ENCODE measurements at places on chromosomes 1 and 21.

DNA sequence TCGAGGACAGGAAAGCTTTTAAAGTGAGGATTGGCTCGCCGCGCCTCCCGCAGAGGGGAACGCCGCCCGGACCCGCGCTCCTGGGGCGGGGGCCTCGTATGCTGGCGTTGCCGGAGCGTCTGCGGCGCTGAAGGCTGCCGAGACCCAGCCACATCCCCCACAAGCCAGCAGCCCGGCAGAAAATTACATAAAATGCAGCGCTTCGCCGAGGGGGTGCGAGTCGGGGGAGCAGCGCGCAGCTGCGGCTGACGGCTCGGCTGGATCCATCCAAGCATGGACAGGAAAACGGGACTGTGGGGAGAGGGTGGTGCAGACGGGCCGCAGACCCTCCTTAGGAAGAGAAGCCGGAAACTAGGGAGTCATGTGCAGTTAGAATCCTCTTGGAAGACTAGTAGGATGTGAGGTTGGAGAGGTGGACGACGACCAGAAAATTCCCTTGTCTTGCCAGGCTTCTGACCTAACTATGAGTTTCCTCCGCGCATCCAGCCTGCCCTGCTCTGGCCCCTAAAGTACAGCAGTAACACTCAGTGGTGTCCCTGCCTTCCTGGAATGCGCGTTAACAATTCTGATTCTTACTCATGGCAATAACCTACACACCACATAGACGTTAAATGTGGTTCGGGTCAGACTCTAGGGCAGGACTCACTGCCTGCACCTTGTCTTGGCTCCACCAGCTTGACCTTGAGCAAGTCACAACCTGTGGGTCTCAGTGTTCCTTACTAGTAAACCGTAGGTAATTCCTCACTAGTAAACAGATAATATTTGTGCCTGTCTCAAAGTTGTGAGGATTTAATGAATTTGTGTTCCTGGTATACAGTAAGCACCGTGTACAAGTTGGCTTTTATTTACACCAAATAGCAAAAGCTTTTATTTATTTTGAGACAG, 953 bp upstream of the BRWD1 start:
- peak; percentile 49 for DNase-seq
- peak overlapping the region; percentile 91 for H3K4me3 ChIP-seq
- peaks cover 4% of the 10 kb centered on the region for H3K36me3 ChIP-seq
- H3K27me3 ChIP-seq: no peaks in the 10 kb centered on the region

DNA sequence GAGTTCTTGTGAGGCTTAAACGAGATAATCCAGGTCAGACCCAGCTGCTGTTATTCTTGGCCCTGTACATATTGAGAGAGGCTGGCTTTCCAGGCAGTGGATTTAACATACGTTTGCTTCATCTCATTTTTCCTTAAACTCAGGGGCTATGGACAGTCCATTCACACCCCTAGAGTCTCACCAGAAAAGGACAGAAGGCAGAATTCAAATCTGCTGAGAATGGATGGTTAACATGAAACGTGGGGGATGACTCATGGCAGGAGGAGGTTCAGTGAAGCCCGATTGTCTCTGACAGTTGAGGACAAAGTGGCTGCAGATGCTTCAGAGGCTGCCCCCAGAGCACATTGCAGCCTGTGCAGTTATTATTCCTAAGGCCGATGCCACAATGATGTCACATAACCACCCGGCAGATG, 39.5 kb downstream of the TGFB2 start:
- H3K4me3 ChIP-seq: no peak overlapping the region
- H3K4me1 ChIP-seq: no peaks in the 10 kb centered on the region
- DNase-seq: no peak
- no peak overlapping the region for H3K27ac ChIP-seq
- H3K27me3 ChIP-seq: peaks cover 34% of the 10 kb centered on the region

DNA sequence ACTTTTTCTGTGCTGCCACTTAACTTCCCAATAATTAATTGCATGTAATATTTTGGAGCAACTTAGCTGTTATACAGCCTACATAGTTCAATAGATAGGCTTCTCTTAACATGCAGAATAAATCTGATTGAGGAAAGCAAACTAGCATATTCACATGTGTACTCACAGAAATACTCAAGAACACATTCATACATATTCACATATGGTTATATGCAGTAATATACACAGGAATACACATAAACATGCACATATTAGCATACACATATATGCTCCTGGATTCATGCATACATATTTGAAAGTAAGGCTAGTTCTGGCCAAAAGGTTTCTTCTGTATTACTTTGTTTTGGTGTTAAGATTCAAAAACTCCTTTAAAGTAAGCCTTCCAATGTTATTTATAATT, 73.1 kb downstream of the HMCN1 start:
- no peaks in the 10 kb centered on the region for H3K36me3 ChIP-seq
- no peak overlapping the region for H3K27ac ChIP-seq
- no peak overlapping the region for H3K4me3 ChIP-seq
- no peaks in the 10 kb centered on the region for H3K27me3 ChIP-seq
- no peaks in the 10 kb centered on the region for H3K4me1 ChIP-seq

- H3K4me1 ChIP-seq: peaks cover 40% of the 10 kb centered on the region
- peak overlapping the region; percentile 82 for H3K27ac ChIP-seq
- peaks cover 3% of the 10 kb centered on the region for H3K27me3 ChIP-seq
- no peak overlapping the region for H3K4me3 ChIP-seq
- H3K36me3 ChIP-seq: no peaks in the 10 kb centered on the region
Observed at GRCh38 chr1:63903947-63904610, 130.3 kb downstream of the ROR1 start.

DNA sequence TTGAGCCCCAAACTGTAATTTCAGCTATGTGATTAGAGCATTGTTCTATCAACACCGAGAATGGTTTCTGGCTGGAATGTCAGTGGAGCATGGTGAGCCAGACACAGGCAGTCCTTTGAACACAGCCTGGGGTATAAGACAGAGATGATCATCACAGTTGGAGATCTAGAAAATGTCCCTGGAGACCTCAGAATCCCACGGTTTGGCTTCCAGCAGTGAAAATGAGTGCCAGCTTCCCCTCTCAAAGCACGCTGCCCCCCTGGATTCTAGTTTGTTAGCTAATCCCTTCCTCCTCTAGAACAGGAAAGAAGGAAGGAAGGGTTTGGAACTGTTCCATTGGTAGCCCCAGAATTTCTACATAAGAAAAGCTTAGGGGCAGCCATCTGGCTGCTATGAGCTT, 59.9 kb upstream of the JAK1 start:
- peaks cover 3% of the 10 kb centered on the region for H3K36me3 ChIP-seq
- no peak overlapping the region for H3K4me3 ChIP-seq
- DNase-seq: no peak
- H3K27ac ChIP-seq: no peak overlapping the region
- H3K27me3 ChIP-seq: no peaks in the 10 kb centered on the region

DNA sequence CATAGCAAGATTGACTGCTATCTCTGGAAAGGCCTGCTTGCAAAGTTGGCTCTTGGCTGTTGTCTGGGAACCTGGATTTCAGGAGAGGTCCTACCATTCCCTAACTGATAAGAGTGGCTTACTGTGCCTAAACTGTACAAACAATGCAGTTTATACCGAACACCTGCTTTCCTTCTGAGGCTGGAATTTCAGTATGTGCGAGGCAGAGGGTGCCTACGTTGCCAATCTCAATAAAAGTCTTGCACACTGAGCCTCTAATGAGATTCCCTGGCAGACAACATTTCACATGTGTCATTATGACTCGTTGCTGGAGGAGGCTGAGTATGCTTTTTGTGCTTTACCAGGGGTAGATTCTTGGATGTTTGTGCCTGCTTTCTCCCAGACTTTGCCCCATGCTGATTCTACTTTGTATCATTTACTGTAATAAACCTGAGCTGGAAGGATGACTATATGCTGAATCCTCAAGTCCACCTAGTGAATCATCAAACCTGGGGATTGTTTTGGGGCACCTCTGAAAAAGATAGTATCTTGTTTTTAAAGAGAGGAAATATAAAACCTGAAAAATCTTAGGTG, 58.9 kb upstream of the GNG4 start:
- DNase-seq: no peak
- no peaks in the 10 kb centered on the region for H3K27me3 ChIP-seq
- peaks cover 29% of the 10 kb centered on the region for H3K36me3 ChIP-seq
- no peaks in the 10 kb centered on the region for H3K4me1 ChIP-seq
- no peak overlapping the region for H3K4me3 ChIP-seq

Data from stimulated activated naive B cell treated with anti-CD40 and anti-IgM and Interleukin-4, amounts not matched to agents 10 μg/mL and 1 μg/mL and 100 μg/mL, for 72 hours (primary cell).